ENCODE measurements at places on chromosomes 2 and 18.

GRCh38 chr2:12759248-12759647 is 42.5 kb downstream of the TRIB2 start:
- DNase-seq = no peak

GRCh38 chr2:215884451-215885087 is 128.8 kb downstream of the MREG start:
- DNase-seq = no peak

DNA sequence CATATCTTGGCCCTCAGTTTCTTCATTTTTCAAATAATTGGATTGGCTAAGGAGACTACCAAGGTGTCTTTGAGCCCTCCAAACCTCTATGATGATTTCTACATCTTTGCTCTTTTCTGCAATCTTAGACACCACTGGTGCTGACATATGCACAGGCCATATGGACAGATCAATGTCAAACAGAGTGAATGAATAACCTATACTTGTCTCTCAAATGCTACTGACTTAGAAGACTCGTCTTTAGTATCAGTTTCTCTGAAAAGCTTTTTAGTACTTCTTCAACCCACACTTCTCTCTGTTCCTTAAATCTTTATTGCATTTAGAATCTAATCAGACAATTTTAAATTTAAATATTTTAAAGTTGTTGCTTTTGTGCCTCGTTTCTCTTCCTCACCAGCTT is 258.2 kb downstream of the LTBP1 start:
- no peak for DNase-seq

GRCh38 chr2:40625849-40626248 is 174.0 kb upstream of the SLC8A1 start:
- DNase-seq = no peak

DNA sequence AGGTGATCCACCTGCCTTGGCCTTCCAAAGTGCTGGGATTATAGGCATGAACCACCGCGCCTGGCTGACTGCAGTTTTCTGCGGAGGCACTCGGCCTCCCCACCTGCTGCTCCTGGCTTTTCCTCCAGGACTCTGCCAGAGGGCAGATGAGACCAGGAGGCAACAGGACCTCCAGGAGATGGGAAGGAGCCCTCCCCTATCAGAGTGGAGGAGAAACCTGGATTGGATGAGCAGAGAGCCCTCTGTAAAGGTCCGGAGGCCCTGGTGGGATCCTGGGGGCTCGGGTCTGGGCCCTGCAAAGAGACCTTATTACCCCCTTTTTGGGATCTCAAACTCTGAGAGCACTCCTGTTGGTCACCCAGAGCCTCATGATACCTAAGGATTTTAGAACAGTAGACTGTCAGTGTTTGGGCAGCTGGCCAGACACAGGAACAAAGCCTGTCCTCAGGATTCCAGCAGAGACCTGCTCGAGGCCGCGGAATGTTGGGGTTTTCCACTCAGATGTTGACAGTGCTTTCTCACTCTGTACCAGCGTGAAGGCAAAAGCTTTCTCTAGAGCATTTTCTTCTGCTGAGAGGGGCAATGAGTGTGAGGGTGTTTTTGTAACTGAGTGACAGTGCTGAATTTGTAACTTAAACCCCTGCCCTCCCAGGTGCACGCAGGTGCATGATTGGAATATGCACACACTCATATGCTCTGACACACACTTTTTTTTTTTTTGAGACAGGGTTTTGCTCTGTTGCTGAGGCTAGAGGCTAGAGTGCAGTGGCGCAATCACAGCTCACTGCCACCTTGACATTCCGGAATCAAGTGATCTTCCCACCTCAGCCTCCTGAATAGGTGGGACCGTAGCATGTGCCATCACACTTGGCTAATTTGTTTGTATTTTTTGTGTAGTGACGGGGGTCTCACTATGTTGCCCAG is 48.4 kb downstream of the NPPC start:
- no peak for DNase-seq

- no peak for DNase-seq
Measured at GRCh38 chr2:19435815-19436214, 77.4 kb upstream of the OSR1 start.

DNA sequence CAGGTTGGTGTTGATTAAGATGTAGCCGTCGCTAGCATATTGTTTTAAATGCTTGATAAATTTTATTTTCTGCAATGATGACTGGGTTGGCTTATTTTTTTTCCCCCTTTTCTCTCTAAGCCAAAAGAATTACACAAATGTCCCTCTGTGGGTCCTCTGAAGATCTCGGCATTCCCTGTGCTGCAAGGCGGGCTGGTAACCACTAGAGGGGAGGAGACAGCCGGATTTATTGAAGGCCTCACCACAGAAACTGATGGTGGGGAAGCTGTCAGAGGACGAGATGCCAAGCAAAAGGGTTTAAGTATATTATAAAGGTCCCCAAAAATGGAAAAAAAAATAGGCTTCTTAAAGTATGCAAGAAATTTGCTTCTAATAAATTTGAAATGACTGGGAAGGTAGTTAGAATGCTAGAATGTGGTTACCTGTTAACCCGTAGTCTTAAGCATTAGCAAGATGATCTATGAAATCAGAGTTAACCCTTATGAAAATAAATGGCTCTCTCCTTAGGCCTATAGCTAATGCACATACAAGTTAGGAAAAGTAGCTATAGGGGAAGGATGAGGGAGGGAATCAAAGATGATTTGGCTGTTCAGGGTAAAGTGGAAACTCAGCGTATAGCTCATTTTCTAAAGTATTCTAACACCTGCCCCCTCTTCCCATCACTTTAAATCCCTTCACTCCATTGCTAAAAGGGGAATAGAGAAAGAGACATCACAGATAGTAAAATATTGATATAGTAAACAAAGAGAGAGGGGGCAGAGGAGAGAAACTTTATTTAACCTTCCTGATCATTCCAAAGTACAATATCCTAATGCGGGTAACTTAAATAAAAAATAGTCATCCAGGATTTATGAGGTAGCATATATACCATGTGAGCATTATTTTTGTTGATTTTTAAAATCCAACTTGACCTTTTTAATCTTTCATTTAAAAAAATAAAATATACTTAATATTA is 894.5 kb upstream of the POU3F3 start:
- DNase-seq = no peak

DNA sequence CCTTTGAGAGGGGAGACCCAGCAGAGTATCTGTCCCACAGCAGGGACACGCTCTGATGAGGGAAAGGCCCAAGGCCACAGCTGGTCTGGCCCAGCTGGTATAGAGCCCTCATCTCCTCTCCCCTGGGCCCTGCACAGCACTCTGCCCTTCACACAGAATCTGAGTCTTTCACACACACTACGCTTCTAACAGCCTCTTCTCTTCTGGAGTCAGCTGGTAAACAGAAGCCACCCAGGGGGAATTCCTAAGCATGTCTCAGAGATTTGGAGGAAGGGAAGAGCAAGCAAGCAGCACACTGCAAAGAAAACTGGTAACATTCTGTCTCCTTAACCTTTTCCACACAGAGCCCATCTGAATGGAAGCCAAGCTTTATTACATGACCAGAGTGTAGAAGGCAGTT is 121.1 kb upstream of the ACAA2 start:
- DNase-seq = no peak

GRCh38 chr2:195574312-195574711 is 82.7 kb upstream of the SLC39A10 start:
- no peak for DNase-seq

- DNase-seq = no peak
Measured at GRCh38 chr2:165469417-165469816, at the start of gene CSRNP3. Gene CSRNP3, plus strand, starts transcription at chr2:165469698. Its CDS starts 125,368 bp downstream, at chr2:165595066.

GRCh38 chr18:40371673-40372072 is 1583.4 kb upstream of the PIK3C3 start:
- DNase-seq = no peak

GRCh38 chr2:67797801-67798540 is 264.8 kb downstream of the C1D start:
- no peak for DNase-seq

DNA sequence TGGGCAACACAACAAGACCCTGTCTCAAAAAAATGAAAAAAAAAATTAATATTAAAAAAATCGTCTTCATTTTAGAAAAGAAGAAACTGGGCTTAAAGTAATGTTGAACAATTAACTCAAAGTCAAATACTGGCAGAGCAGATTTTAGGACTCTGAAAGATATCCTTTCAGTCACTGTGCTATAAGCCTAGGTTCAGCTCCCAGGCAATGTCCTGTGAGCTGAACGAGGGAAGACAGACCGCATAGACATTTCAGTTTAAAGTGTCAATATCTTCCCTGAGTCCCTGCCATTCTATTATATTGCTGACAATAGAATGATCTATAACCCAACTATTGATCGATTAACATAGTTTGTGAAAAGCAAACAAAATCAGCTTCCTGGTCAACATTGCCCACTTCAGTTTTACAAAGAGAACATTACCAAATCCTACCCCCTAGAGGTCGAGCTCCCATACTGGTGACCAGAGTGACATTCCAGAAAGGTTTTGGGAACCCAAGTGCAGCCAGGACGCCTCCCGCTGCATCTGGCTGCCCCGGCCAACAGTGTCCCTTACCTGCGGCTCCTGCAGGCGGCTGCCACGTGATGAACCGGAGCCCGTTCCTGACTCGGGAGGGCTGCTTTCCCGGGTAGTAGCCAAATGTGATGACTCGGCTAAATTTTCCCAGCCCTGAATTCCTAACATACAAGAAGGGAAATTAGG is 639 bp downstream of the MRO start:
- DNase-seq = no peak

DNA sequence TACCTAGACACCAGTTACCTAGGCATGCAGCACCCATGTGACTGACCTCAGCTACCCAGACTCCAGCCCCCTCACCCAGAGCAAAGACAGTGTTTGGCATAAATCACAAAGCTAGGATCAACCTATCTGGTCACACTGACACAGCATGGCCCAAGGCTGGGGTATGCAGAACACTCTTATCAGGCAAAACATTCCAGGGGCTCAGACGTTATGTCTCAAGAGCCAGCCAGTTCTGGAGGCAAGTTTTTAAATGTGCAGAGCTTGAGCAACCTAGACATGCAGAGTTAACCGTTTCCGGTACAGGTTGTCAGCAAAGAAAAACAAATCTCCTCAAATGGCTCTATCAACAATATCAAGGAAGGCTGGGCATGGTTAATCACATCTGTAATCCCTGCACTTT is 92.8 kb downstream of the AP1S3 start:
- DNase-seq = no peak

GRCh38 chr18:6120820-6121279 is 225.5 kb upstream of the TMEM200C start:
- DNase-seq = no peak

GRCh38 chr2:79711098-79711497 is 198.2 kb downstream of the CTNNA2 start:
- DNase-seq = no peak

DNA sequence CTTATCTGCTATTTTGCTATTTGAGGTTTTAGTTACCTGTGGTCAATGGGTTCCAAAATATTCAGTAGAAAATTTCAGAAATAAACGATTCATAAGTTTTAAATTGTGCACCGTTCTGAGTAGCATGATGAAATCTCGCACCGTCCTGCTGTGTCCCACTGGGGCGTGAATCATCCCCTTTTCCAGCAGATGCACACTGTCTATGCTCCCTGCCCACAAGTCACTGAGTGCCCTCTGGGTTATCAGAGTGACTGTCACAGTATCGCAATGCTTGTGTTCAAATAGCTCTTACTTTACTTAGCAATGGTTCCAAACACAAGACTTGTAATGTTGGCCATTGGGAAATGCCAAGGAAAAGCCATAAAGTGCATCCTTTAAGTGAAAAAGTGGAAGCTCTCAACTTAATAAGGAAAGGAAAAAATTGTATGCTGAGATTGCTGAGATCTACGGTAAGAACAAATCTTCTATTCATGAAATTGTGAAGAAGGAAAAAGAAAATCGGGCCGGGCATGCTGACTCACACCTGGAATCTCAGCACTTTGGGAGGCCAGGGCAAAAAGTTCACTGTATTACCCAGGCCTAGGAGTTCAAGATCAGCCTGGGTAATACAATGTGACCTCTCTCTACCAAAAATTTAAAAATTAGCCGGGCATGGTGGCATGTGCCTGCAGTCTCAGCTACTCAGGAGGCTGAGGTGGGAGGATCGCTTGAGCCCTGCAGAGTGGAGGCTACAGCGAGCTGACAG is 13.3 kb downstream of the COL4A3 start:
- no peak for DNase-seq

GRCh38 chr2:38074058-38074763 is 1.7 kb downstream of the CYP1B1 start:
- DNase-seq = peak; percentile 19

GRCh38 chr18:74290794-74291471 is 830 bp downstream of the CYB5A start:
- no peak for DNase-seq

GRCh38 chr2:38737925-38738324 is 13.2 kb downstream of the SRSF7 start:
- DNase-seq = no peak

GRCh38 chr2:230155359-230155758 is 64.4 kb downstream of the SP110 start:
- DNase-seq = no peak

DNA sequence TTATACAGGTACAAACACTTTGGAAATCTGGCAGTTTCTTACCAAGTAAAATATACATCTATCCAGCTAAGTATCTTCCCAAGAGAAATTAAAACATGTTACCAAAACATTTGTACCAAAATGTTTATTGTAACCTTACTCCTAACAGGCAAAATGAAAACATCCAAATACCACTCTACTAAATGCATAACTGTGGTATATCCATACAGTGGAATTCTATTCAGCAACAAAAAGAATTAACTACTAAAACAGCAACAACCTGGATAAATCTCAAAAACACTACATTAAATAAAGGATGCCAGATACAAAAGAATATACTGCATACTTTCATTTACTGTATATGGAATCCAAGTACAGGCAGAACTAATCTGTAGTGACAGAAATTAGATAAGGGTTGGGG is 51.1 kb downstream of the TLK1 start:
- no peak for DNase-seq

- DNase-seq = no peak
Measured at GRCh38 chr2:141384676-141385075, 746.1 kb downstream of the LRP1B start.

DNA sequence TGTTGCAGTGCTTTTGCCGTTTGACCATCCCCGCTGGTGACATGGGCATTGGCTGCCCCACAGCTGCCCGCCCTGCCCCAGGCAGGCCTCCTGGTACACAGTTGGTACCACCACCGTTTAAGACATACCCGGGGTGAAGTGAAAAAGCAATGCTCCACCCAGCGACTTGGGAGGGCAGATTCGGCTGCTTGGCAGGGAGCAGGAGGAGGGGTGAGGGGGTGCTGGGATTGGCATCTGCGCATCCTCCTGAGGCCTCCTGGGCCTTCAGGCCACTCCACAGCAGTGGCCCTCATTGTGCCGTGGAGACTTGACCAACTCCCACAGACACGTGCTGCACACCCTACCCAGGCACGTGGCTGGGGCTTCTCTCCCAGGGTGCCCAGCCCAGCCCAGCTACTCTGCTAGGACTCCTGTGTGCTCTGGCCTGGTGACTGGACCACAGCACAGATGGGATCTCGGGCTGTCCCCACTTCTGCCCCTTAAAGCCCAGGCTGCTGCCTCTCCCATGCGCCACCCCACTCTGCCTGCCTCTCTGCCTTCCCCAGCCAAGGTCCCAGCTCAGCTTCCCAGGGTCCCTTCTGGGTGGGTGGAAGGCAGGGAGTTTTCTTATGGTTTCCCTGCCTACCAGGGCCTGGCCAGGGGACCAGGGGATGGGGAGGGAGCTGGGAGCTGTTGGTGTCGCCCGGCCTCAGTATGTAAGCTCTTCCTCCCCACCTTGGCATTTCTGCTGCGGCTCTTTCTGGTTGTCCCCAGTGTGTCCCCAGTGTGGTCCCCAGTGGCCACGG is 157.0 kb upstream of the HS6ST1 start:
- DNase-seq = no peak

- DNase-seq = no peak
Measured at GRCh38 chr2:118062048-118062447, 26.2 kb upstream of the INSIG2 start.
